ENCODE measurements at places on chromosomes 6 and 20.

DNA sequence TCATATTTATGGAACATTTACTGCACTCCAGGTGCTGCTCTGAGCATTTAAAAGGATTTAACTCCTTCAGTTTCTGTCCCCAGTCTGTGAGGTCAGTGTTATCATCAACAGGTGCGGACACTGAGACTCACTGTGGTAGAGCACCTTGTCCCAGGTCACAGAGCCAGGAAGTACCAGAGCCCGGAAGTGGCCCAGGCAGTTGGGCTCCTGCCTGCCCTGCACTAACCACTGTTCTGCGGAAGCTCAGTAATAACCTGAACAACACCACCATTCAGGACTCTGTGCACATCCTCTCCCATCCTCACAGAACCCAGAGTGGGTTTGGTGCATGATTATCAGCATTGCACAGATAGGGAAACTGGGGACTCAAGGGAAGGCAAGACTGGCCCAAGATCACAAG lies 16.8 kb upstream of the SIRPG start:
- DNase-seq = no peak

DNA sequence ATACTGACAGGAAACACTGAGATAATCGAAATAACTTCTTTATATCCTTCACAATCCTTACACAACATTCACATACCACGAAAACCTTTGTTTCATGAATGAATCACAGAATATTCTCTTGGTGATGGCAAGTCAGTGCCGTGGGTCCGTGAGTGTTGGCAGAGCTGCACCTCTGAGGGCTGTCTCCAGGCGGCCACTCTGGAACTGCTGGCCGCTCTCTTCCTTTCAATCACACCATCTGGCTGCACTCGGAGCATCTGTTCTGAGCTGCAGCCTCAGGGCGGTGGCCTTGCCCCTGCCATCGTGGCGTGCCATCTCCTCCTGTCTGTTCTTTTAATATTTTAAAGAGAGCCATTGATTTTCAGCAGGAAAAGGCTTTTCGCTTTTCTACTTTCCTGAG lies 129.4 kb upstream of the AFDN start:
- DNase-seq = peak; percentile 22

- peak; percentile 84 for DNase-seq
These were observed 52.0 kb downstream of the HIVEP1 start for GRCh38 chr6:12064131-12064530.

DNA sequence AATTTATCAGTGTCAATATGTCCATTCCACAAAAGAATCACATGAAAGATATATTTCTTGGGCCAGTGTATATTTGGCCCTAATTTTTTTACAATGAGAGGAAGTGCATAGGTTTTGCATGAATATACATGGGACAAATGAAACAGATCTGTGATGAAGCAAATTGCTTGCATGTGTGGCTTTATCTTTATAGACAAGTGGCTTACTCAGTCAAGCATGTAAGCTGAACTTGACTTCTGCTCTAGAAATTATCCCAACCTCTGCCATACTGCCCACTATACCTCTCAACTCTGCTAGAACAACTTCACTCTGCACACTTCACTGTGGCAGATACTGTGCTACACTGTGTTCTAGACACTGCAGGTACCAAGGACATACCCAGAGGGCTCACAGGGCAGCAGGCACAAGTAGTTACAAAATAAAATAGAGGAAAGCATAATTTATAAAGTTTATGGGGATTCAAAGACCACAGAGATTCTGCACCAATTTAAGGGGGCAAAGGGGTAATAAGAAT lies 349.2 kb upstream of the HSF2 start:
- DNase-seq = peak; percentile 29

GRCh38 chr6:35224720-35225119 lies 11.0 kb downstream of the SCUBE3 start:
- no peak for DNase-seq

GRCh38 chr20:44501448-44501847 lies 20.4 kb downstream of the SERINC3 start:
- peak; percentile 81 for DNase-seq
